ENCODE measurements at places on chromosomes 5 and 9.

DNA sequence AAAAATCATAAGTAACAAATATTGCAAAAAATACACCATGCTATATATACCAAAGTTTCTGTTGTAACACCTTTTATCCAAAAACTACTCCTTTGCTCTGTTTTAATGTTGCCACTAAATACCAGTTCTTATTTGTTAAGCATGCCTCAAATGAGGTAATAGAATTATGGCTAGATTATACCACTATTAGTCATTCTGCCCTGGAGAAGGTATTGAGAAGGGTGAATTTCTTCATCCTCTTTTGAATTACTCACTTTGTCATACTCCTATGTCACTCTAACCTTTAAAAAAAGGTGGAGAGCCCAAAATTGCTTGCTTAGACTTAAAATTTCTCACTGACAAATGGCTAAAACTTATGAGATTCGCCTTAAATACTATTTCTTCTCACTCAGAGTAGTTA lies 750.9 kb downstream of the MAT2B start:
- DNase-seq, result peak; percentile 7

- DNase-seq, result peak; percentile 32
Measured at GRCh38 chr5:33146881-33147280, 293.9 kb upstream of the TARS1 start.

- DNase-seq, result peak; percentile 64
Measured at GRCh38 chr5:169162407-169162806, 138.5 kb downstream of the SLIT3 start.

DNA sequence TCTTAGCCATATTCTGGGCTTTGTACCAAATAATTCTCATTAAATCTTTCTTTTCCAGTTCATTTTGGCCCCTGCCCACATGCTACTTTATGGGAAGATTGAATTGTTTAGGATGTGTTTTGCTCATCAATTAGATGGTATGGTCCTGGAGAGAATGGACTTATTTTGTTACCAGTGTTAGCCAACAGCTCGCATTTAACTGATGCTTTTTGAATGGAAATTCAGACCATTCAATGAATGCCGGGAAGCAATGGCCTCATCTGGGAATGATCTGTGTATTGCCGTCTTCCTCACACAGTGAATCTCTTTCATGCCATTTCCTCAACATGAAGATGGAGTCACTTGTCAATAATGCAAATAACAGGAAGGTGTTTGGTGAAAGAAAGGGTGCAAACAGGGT lies 370.6 kb upstream of the PIK3R1 start:
- no peak for DNase-seq

DNA sequence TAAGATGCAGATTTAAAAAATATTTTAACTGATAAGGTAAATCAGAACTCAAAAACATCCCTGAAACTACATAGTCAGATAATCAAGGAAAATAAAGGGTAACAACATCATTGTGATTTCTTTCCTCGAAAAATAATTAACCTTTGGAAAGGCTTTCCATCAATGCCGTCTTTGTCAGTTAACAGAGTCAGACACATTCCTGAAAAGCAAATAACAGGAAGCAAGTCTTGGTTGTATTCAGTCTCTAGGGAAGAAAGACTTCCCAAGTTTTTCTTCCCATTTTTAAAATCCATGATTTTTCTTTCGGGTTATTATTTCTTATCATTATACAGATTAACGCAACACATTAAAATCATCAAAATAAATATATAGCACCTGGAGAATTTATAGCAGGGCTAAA lies 256.4 kb upstream of the CDH6 start:
- DNase-seq, result no peak
